ENCODE measurements at places on chromosomes 1 and 21.

DNA sequence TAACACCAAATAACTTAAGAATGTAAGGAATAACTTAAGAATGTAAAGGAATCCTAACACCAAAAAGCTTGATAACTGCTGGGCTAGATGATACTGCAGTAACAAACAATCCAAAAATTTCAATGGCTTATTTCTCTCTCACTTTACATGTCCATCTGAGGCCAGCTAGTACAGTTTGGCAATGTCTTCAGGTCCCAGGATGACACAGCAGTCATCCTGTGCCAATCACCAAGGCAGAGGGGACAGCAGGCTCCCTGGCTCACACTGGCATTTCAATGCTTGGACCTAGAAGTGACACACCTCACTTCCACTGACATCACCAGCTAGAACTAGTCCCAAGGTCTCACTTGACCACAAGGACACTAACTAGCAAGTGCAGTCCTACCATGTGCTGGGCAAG lies 15.3 kb downstream of the DNAJC11 start:
- no peak for DNase-seq

DNA sequence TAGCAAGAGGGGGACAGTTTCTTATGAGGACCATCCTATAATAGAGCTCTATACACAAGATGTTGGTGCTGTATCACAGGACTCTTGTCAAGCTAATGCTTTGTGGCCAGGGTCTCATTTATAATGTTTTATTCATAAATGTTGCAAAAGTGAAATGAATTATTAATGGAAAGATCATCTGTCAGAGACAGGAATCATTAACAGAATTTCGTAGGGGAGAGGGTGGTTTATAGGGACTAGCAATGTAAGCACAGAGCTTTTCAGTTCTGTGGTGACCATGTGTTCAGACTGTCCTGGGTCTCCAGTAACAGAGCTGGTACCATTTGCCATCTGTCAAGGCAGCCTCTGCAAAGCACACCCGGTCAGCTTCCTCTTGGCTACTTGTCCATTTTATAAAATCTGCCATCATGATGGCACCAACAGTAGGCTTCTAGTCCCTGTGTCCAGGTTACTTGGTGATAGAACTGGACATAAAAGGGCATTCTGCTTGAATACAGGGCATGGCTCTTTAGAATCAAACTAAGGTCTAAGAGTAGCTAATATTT lies 36.2 kb downstream of the LPAR3 start:
- DNase-seq, result no peak

GRCh38 chr1:40792036-40792435 lies 8.4 kb downstream of the KCNQ4 start:
- no peak for DNase-seq

DNA sequence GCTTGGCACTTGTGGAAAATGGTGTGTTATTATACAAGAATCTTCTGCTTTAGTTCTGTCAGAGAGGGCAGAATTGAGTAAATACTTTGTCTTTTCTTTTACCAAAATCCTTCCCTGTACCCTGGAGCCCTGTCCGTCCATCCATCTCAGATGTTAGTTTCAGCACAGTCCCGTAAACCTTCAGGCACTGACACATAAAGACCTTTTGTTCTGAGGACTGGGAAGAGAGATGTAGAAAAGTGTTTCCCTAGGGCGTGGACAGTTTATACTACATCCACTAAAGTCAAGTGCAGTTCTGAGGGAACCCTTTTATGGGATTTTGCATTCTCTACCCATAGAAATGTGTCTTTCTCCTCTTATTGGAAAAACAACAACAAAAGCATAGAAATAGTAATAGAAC lies 162.4 kb downstream of the PDE4B start:
- DNase-seq, result no peak

DNA sequence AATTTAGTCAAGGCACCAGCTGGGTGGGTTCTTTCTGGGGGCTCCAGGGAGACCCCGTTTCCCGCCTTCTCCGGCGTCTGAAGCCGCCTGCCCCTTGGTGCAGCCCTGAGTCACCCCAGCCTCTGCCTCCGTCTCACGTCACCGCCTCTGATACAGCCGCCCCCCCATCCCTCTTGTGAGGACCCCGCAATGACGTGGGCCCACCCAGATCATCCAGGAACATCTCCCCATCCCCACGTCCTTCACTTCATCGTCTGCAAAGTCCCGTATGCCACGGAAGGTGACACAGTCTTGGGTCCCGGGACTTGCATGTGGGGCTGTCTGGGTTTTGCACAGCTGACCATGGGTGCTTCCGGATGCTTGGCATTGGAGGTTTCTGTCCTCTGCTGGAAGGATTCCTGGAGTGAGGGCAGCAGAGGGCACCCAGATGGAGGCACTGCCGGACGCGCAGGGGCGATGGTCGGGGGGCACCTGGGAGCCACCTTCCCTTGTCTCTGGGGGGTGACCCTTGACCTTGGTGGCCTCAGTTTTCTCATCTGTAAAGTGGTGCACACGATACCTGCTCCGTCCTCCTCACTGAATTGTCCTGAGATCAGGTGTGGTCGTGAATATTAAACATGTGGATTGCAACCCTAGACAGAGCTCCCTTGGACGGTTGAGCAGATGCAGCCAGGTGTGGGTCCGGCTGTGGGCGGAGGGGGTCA lies 58.8 kb downstream of the PRKCZ start:
- DNase-seq, result no peak

GRCh38 chr1:214370615-214371014 lies 89.7 kb downstream of the SMYD2 start:
- no peak for DNase-seq

GRCh38 chr21:38956856-38957571 lies 151.3 kb downstream of the ETS2 start:
- DNase-seq, result peak; percentile 86

DNA sequence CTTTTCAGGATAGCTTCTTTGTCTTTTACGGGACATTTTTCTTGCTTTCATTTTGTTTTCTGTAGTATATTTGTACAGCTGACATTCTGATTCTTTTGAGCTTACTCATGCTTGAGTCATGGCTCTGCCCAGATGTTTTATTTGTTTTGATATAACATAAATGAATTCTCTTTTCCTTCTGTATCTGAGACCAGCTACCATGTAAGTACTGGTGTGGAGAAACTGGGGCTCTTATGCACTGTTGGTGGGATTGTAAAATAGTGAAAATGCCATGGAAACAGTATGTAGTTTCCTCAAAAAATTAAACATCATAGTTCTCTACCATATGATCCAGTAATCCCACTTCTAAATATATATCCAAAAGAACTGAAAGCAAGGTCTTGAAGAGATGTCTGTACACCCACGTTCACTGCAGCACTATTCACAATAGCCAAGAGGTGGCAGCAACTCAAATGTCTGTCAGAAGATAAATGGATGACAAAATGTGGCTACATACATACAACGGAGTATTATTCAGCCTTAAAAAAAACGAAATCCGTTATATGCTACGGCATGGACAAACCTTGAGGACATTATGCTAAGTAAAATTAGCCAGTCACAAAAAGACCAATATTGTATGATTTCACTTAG lies 61.4 kb downstream of the EIF2B3 start:
- peak; percentile 43 for DNase-seq

- no peak for DNase-seq
Measured at GRCh38 chr1:217881607-217882332, 250.6 kb downstream of the SPATA17 start.

DNA sequence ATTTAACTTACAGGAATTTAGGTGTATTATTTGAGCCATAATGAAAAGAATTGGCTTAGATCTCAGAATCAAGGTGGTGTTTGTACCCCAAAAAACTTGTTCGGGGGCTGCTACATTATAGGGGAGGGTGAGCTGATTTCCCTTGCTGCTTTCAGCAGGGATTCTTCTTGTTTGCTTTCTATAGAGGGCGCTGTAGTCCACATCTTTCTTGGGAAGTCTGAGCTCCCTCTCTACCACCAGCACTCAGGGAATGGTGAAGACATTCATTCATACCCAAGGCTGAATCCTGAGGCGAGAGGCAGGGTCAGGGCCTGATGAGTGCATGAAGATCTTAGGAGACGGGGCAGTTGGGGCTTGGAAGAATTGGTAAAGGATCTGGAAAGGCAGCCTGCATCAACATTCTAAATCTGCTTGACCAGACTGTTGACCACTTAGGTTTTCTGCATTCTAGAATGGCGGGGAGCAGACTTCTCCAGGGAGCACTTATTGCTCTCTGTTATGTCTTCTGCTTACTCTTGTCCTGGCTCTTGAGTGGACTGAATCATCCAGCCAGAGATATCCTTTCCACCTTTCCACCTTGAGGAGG lies 18.9 kb downstream of the SPATA46 start:
- peak; percentile 78 for DNase-seq

- no peak for DNase-seq
Measured at GRCh38 chr21:33964706-33965325, 49.2 kb upstream of the ATP5PO start.

GRCh38 chr1:56190806-56191365 lies 388.5 kb downstream of the PLPP3 start:
- no peak for DNase-seq

- DNase-seq, result no peak
Measured at GRCh38 chr21:42681296-42682206, 28.1 kb downstream of the PDE9A start.

DNA sequence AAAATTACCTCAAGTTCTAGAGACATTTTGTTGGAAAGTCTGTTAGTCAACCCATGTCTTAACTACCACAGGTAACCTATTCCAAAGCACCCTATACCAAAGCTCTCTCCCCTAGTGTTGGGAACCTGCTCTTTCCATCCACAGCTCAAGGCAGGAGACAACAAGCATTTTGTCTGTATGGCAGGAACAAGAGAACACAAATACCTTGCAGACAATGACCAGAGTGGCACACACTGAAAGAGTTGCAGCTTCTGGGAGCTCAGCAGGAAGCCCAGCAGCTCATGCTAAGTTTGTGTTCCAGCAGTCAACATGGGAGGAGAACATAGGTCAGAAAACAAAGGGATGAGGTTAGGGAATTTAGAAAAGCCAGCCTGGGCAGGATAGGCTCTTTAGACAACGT lies 300.8 kb downstream of the HHIPL2 start:
- no peak for DNase-seq

DNA sequence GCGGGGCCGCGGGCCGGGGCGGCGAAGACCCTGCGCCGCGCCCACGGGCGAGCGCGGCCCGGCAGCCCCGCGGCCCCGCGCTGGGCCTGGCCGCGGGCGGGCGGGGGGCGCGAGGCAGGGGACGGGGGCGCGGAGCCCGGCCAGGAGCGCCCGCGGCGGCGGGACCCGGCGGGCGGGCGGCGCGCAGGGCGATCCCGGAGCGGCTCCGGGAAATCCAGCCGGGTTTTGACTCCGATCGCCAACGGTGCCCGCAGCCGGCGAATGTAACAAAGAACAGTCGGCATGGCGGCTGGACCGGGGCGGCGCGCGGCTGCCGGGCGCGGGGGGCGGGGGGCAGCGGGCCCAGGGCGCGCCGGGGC lies 334 bp downstream of the PRDM15 start:
- DNase-seq, result peak; percentile 90

- no peak for DNase-seq
Measured at GRCh38 chr1:57551476-57551875, 127.6 kb upstream of the DAB1 start.

DNA sequence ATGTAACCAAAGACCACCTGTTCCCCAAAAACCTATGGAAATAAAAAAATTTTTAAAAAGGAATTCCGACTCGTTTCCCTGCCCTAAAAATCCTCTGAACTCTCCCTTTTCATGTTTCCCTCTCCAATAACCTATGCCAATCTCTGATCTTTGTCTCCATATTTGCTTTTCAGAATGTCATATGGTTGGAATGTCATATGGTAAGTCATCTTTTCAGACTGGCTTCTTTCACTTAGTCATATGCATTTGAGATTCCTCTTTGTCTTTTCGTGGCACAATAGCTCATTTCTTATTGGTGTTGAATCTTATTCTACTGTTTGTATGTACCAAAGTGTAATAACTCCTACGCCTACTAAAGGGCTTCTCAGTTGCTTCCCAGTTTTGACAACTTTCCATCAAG lies 117.5 kb downstream of the BACH1 start:
- no peak for DNase-seq

- peak; percentile 88 for DNase-seq
Measured at GRCh38 chr1:147635342-147635741, 35.0 kb downstream of the ACP6 start.

DNA sequence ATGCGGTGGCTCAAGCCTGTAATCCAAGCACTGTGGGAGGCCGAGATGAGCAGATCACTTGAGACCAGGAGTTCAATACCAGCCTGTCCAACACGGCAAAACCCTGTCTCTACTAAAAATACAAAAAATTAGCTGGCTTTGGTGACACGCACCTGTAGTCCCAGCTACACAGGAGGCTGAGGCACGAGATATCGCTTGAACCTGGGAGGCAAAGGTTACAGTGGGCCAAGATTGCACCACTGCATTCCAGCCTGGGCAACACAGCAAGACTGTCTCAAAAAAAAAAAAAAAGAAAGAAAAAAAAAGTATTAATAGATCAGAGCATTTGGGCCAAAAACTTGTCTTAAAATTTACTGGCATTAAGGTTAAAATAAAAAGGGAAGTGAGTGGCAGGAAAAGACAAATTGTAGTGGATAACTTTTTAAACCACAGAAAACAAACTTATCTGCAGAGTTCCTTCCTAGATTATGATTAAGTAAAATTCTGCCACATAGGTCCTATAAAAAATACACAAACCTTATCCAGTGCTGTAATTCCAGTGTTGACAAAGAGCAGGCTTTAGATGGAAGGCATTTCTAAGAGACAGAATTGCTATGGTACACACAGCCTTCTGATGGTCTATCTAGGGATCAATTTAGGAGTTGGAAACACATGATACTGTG lies 53.3 kb downstream of the EIF4G3 start:
- DNase-seq, result peak; percentile 41

- DNase-seq, result no peak
Measured at GRCh38 chr1:9167638-9168037, 38.7 kb upstream of the GPR157 start.

- no peak for DNase-seq
Measured at GRCh38 chr21:41663805-41664788, 102.8 kb downstream of the RIPK4 start.

GRCh38 chr21:27192281-27192949 lies 225.5 kb upstream of the ADAMTS5 start:
- no peak for DNase-seq

DNA sequence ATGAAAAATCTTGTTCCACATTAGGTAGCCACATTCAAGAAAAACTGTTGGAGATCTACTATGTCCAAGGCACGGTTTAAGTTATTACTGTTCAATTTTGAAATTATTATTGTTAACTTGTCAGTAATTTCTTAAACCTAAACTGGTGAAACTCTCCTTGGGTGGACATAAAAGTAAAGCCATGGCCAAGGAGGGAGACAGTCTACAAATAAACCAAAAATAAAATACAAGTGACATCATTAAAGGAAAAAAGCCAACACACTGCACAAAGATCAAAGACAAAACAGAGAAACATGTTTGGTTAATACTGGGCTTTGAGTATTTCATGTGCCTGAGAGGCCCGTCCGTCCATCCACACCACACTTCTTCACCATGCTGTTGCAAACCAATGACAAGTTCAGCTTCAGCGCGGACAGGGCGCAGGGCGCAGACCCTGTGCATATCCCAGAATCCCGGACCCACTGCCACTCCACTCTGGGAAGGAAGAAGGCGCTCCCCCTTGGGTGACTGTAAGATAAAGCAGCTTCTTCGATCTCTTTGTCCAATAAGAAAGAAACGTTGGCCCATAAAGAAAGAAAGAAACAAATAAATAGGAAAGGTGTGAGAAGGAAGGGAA lies 918 bp upstream of the RASAL2 start:
- no peak for DNase-seq

All from OCI-M1 (cell line).